ENCODE measurements at places on chromosomes 6 and 20.

DNA sequence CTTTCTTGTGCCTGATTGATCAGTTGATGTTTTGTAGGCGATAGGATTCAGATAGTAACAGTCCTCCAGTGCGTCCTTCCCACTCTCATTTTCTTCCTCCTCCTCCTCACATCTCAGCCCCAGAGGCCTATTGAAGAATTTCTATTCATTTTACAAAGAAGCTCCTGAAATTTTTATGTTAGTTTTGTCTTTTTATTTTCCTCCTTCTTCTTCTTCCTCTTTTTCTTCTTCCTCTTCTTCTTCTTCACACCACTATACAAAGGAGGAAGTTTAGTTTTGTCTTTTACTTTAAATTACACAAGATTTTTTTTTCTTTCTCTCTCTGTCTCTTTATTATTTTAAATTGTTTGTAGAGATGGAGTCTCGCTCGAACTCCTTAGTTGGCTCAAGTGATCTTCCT is 19.1 kb downstream of the BTN2A1 start:
- no peak for DNase-seq

GRCh38 chr20:47115694-47116093 is 221.1 kb downstream of the EYA2 start:
- DNase-seq = no peak

GRCh38 chr6:169247991-169248390 is 5.7 kb downstream of the THBS2 start:
- no peak for DNase-seq

DNA sequence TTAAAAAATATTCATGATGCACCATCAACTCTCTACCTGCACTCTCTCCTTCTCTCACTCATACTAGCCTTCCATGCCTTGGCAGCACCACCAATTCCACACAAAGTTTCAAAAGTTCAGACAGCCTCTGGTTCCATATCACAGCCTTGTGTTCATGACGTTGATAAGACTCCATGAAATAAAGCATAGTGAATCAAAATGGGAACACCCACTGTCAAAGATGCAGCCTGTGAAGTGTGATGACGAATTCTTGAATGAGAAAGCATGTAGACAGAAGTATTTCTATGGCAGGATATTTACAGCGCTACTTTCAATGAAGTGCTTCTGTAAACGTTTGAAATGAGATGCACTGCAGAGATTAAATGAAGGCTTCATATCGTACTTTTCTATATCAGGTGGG is 77.3 kb upstream of the FERMT1 start:
- DNase-seq = no peak

DNA sequence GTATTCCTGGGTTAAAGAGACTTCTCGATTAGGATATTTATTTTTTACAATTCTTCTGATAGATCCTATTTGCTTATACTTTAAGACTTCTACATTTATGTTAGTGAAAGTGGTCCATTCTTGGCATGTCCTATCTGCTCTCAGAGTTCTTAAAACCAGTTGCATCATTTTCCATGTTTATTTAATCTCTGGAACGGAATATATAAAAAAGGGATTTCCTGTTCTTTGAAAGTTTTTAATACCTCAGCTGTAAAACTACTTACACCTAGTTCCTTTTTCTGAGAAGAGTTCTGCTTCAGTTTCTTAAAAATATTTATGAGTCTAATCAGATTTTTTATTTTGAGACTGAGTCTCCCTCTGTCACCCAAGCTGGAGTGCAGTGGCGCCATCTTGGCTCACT is 18.0 kb upstream of the MYL9 start:
- DNase-seq = no peak

DNA sequence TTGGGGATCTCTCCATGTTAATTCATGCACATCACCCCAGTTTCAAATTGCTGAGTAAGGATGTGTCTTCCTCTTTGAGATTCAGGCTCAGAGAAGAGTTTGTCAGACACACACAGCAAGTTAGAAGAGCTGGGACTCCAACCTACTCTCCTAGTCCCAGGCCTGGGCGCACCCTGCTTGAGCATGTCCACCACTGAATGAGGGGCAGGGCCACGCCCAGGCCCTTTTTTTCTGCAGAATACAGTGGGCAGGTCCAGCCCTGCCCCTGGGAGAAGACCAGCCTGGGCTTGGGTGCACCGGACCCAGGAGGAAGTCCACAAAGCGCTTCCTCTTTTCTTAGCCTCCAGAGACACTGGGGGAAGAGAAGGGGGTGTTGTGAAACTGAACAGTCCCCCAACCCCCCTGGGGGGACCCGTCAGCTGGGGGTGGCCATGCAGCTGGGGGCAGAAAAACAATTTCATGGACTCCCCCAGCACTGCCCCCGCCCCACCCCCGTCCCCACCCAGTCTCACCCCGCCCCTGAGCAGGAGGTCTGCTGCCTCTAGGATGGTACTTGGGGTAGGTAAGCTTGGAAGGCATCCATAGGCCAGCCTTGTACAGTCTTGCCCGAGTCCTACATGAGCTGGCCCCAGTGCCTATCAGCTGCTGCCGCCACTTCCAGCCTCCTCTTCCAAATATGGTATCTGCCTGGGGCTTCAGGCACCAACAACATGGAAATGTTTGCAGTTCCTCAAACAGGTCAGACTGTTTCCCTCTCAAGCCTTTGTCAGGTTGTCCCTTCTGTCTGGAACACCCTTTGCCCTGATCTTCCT is 11.7 kb upstream of the HCK start:
- DNase-seq = no peak

DNA sequence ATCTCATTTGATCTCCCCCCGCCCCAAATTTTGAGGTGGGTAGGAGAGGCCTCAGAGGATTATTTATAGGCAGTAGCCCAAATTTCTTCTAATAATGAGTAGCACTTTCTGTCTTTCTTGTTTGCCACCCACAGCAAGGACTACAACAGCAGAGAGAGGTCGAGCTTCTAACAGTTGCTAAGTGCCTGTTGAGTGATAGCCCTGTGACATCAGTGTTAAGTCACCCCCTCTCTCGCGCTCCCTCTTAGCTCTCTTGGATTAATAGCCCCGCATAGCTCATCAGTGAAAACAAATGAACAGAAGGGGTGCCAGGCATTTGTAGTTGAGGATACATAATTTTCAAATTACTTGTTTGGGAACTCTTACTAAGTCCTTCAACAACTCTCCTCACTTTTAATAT is 3.5 kb downstream of the ANKRD60 start:
- DNase-seq = no peak

DNA sequence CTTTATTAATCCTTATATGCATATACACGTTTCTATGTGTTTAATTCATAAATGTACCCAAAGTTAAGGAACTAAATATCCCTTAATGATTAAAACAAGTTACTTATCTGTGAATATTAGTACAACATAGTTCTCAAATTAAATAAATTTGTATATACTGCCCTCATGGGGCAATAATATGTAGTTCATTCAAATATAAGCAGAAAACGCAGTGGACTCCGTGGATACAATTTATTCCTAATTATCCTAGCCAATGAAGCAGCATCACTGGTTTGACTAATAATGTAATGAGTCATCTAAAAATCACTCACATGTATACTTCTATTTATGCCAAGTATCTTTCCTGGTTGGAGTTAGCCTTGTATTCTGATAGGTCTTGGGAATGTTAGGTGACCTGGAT is 111.6 kb downstream of the TBC1D32 start:
- no peak for DNase-seq

GRCh38 chr20:61989741-61990140 is 75.9 kb downstream of the TAF4 start:
- no peak for DNase-seq

GRCh38 chr6:137148306-137149034 is 25.0 kb downstream of the IL22RA2 start:
- DNase-seq = no peak

GRCh38 chr6:49519660-49520059 is 19.9 kb downstream of the GLYATL3 start:
- no peak for DNase-seq

DNA sequence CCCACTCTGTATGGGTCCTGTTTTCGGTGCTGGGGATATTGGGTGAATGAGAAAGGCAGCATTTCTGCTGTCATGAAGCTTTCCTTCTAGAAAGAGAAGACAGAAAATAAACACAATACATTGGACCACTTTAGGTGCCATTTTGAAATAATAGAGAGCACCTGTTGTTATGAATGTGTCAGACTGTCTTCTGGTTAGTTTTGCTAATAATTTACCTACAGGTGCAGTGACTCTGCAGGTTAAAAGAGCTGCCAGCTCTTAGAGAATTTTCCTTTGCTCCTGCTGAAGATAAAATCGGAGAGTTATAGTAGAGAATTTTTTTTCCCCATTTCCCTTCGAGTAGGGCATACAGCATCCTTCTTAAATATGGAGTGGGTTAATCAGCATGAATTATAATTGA is 21.9 kb upstream of the GCLC start:
- no peak for DNase-seq

- DNase-seq = no peak
Observed at GRCh38 chr6:140441256-140441655, 1066.8 kb upstream of the CITED2 start.

GRCh38 chr20:48736231-48736630 is 91.6 kb downstream of the PREX1 start:
- no peak for DNase-seq

DNA sequence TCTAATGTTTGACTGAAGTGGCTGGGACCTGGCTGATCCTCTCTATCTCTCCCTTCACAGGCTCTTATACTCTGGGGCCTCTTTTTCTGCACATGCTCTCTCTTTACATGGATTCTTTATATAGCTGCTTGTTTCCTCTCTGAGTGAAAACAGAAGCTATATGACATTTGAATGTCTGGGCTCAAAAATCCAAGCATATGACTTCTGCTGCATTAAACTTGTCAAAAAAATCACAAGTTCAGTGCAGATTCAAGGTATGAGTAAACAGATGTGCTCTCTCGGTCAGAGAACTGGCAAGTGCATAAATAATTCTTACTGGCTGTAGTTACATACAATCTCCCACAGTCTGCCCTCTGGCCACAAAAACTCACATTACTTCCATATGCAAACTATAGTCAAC is 96.6 kb downstream of the LCA5 start:
- DNase-seq = no peak

DNA sequence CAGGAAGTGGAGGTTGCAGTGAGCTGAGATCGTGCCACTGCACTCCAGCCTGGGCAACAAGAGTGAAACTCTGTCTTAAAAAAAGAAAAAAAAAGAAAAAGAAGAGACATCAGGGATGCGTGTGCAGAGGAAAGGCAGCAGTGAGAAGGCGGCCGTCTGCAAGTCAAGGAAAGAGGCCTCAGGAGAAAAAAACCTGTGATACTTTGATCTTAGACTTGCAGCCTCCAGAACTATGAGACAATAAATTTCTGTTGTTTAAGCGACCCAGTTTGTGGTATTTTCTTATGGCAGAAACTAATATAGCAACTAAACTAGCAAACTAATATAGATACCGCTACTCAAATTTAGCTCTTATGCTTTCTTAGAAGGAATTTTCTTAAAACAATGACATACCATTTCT is 36.1 kb downstream of the FGD2 start:
- no peak for DNase-seq

DNA sequence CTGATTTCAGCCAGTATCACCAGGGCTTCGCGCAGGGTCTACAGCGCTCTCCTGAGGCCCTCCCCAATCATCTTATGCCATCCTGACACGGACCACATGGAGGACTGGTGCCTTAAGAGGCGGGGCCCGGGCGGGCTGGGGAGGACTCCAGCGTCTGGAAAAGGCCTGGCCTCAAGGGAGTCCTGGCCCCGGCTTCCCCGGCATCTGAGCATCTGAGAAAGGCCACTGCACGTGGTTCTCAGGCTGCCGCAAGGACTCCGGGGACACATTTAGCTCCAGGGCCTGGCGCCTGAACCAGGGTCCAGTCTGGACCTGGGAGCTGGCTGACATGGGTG is 21.4 kb downstream of the BHLHE23 start:
- DNase-seq = no peak

Measured in smooth muscle cell of the brain vasculature (primary cell).